ENCODE measurements at places on chromosomes 2 and 18.

DNA sequence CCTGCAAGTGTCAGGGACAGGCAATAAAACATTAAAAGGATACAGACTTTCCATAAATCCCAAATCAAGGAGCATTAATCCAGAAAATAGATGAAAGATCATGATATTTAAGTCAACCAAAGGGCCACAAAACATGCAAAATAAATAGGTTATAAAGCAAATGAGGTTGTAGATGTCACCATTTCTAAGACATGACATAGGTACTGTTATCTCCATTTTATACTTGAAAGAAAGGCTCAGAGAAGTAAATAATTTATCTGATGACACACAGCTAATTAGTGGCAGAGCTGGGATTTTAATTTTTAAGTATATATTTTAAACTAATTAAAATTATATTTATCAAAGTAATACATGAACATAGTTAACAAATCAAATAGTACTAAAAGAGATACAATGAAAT is 301.8 kb downstream of the AGPS start:
- no peak for DNase-seq

GRCh38 chr18:69689121-69689759 is 258.4 kb downstream of the CD226 start:
- DNase-seq: no peak

DNA sequence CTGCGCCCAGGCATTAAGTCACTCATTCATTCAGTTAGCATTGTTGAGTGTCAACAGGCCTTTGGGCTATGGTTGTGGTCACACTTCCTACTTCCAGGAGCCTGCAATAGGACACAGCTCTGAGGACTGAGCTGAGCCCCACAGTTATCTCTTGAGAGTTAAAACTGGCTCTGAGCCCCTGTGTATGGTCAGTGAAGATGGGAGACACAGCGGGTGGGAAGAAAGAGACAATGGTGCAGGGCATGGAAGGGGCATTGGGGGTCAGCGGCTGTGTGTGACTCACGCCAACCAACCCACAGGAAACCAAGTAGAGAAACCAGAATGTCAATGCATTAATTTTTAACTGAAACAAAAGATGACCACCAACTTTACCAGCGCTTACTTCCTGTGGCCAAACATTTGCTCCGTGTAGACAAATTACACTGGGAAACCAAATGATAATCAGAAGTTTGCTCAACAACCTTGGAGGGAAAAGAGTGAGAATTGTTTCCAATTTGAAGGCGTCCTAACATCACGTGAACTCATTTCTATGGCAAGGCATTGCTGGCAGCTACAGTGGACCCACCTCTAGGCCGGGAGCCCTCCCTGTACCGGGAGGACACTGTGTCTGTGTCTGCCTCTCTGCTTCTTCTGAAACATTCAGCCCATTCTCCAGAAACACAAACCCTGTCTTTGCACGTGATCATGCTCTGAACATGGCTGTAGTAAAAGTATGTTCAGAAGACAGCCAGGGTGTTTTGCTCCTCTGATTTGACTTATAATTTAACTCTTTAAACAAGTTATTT is 212.0 kb upstream of the ID2 start:
- no peak for DNase-seq

DNA sequence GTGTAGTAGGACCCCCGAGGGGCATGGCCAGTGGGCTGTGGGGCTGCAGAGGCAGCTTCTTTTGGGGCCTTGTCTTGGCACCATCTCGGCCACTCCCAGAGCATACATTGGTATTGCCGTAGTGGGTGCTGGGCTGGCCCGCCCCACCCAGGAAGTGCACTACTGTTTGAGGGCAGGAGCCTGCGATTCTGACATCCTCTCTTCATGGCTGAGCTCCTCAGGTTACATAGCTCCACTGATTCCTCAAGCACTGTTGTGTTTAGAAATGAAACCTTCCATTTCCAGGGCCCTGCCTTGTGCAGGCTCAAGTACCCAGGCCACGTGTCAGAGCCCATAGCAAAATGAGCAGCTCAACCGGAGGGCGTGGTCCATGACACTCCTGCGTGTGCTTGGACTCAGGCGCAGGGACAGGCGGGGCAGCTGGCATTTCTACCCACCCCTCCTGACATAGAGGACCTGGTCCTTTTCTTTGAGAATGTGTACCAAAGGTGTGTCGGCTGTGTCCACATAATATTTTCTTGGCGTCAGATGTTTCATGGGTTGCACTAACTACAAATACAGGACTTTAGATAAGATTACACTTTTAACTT is 67.9 kb downstream of the DGKD start:
- no peak for DNase-seq

GRCh38 chr18:63099091-63099840 is 220.3 kb downstream of the BCL2 start:
- DNase-seq: no peak

DNA sequence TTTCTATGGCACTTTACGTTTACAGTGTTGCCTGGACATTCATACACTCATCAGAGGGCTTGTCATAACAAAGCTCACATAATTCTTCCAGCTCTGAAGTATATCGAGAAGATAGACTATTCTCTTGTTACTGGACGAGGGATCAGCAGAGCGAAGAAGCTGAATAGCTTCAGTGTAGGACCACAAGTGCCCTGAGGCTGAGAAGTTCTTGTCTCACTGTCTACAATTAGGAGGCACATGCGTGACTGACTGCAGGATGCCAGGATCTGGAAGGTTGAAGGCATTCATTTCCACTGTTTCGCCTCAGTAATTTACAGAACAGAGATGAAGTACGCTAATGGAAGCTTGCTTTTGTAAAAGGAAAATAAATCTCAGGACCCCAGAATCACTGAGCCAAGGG is 9.6 kb downstream of the SH3YL1 start:
- no peak for DNase-seq

DNA sequence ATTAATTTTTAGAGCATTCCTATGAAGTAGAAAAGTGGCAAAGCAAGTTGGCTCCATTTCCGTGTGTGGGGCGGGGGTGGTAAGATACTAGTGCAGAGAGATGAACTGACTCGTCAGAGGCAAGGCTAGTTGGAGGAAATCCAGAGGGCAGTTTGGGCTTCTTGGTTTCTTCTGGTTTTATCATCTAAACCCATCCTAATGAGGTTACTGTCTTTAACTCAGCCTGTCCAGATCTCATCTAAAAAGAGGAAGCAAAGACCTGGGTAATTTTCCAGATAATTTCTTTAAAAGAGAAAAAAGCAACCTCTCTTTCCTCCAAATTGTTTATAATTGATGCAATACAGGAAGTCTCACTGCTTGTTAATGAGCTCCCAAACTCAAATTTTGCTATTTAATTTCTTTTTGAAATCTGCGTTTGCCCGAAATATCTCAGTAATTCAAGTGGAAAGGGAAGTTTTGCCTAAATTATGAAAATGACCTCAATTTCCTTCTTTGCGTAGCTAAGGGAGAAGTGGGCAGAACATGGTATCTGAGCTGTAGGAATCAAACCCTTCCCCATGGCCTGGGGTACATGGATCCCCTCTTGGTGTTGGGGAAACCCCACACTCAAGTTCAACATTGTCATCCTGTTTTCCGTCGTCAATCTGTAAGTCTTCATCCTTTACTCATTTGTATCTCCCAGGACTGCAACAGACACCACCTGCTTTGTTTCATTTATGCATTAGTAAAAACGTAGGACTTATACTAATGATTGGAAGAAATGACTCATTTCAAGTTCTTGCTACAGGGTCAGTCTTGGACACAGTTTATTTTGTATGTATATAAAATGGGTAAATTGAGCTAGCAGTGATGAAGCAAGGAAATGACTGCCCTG is 89.1 kb upstream of the KLF7 start:
- DNase-seq: no peak

GRCh38 chr18:49303379-49303778 is 157.1 kb downstream of the DYM start:
- DNase-seq: no peak

DNA sequence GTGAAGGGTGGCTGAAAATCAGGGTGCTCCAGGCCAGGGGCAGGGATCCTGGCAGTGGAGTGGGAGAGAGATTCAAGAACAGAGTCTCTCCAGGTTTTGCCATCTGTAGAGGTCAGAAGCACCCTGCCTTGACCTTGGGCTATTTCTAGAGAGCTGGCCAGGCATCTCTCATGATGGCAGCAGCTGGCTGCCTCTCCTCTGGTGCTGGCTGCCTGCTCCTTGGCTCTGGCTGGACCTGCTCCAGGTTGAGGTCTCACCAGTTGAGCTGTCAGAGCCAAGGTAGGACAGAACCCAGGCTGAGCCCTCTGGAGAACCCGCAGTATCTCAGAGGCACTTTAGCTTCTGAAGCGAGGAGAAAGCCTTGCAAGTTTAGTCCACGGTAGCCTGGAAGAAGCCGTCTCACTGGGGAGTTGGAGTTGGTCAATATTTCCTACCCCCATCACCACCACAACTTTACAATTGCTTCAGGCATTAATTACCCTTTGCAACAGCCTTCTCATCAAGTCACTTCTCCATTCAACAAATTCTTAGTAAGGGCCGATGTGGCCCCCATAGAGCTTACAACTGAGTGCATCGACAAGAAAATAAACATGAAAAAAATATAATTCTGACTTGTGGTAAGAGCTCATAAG is 25.6 kb downstream of the GNLY start:
- DNase-seq: no peak

DNA sequence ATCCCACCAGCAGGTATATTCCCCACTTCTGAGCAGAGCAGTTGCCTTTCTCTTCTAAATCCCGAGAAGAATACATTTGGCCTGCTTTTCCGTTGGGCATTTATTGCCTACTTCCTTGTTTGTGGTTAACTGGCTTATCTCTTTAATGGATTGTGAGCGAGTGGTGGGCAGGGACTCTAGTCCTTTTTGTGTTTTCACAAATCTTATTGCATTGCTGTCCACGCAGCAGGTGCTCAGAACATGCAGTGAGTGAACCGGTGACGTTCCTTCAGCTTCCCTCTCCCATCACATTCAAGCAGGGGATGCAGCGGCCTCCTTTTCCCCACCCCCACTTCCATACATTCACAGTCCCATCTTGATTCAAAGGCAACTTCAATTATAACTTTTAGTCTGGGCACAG is 28.9 kb upstream of the GAREM2 start:
- DNase-seq: no peak

- no peak for DNase-seq
These were observed 134.1 kb upstream of the ITGB6 start for GRCh38 chr2:160334028-160334741.

DNA sequence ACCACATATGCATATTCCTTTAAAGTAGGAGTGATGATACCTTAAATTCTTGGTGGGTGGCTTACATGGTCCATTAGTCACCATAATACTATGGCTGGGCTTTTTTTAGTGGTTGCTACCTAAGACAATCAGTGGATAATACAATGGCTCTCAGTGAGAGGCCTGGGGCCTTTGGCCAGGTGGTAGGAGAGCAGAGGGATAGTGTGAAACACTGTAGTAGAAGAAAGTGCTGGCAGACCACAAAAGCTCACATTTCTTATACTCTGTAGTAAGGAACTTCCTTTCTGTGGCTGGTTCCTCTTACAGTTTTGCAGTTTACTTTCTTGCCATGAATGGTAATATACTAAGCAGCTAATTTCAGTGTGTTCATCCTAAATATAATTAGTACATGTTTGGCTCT is 583.5 kb downstream of the XIRP2 start:
- no peak for DNase-seq

DNA sequence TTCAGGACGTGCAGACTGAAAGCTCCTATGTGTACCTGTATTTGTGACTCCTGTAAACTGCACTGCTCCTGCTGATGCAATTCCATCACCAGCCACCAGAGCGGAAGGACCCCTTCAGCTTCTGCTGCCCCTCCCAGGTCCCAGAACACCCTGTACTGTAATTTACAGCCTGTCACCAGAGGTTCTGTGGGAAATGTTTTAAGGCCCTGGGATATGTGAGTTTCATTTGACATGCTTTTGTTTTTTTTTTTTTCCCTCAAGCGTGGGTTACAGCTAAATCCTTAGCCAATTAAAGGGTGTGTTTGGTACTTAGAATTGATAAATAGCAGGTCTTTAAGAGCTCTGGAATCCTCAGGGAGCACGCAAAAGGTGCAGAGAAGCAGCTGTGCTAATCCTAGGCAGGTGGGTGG is 79.4 kb downstream of the KCTD1 start:
- no peak for DNase-seq

GRCh38 chr2:23585273-23586170 is 200.5 kb downstream of the KLHL29 start:
- DNase-seq: no peak

GRCh38 chr2:72934683-72935610 is 17.6 kb downstream of the EMX1 start:
- DNase-seq: no peak

DNA sequence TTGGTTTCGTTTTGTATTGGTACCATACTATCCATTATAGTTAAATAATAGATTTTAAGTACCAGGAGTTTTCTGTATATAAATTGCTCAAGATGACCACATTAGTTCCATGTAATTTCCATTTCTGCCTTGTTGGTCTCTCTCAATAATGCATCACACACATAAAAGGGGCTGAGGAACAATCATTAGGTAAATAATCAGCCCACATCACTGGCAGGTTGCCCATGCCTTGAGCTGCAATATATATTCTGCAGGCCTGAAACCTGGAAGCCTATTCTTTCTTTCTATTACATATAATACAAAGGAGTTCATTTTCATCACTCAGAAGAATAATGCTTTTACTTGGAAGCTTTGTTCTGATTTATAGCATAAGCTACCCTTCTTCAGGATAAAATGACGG is 616.1 kb upstream of the PKDCC start:
- DNase-seq: no peak

- no peak for DNase-seq
These were observed 6.3 kb downstream of the DNPEP start for GRCh38 chr2:219381448-219381847.

DNA sequence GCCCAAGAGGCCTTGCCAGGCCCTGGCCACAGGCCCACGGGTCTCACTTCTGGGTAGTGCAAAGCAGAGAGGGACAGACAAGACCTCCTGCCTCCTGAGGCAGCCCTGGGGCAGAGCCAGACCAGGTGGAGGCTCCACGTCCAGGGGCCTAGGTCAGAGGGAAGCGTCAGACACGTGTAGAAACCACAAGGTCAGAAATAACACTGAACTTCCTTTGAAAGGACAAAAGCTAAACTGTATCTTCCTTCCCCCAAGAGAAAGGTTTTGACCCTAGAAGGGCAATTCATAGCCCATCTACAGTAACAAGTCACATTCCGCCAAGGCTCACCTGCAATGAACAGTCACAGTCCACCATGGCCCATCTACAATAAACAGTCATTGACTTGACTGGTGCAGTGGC is 17.9 kb downstream of the SDC1 start:
- no peak for DNase-seq

DNA sequence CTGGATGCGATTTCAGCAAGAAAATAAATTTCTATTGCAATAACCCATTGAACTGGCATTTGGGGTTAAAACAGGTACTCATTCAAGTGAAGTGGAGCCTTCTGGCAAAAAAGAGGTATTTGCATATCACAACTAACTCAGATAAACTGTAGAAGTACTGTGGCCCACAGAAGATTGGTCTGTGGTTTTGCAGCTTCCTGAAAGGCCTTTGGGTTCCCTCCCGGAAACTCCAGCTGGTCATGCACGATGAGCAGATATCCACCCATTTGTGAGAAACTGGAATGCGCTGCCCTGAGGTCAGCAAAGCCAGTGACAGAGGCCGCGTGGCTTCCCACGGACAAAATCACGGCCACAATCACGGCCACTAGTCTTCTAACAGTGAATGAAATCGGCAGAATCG is 106.3 kb downstream of the EPHA4 start:
- DNase-seq: no peak

GRCh38 chr2:189492451-189492850 is 51.2 kb downstream of the WDR75 start:
- no peak for DNase-seq

GRCh38 chr2:54419855-54420523 is 36.1 kb upstream of the SPTBN1 start:
- DNase-seq: no peak

Data from activated CD4-positive, alpha-beta T cell treated with anti-CD3 and anti-CD28 coated beads, Interleukin-2, amount 50 U/mL, for 24 hours (primary cell).